HepG2 (cell line): ENCODE measurements at places on chromosomes 13 and 19. TPM values are rescaled to one million over a fixed set of nuclear protein-coding genes. Genes with fewer than 3 reads are reported as not detected.

- no peak for DNase-seq
Measured at GRCh38 chr13:21463424-21463823, 4.3 kb upstream of the ZDHHC20 start.

DNA sequence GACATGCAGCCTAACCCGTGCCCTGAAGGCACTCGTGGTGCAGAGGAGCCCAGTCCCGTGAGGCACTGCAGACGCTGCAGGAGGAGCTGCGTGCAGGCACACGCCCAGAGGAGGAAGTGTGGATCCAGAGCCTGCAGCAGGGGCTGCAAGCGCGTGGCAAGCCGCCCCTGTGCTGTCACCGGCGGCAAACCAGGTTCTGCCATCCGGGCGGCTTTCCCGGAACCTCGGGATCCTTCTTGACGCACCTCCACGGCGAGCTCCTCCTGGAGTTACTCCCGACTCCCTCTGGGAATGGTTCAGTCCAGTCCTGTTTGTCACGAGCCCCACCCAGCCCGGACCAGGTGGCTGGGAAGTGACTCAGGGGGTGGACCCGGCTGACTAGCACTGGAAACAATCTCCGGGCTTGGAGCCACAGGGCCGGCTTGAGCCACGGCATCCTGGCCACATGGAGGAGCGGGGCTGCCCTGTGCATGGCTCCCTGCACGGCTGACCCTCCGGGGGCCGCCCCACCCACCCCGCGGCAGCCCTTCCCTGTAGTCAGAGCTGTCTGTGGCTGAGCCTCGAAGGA is 10.2 kb downstream of the DPP9 start:
- DNase-seq, result no peak

GRCh38 chr13:65307056-65307455 is 1923.1 kb downstream of the PCDH9 start:
- DNase-seq, result no peak

TRAPPC6A gene
- total RNA-seq, result 6.2 and 6.5 TPM in 2 replicates

CLEC4M gene
- not detected in 2 replicates for total RNA-seq
